SK-N-SH treated with all-trans-retinoic acid at 6 μM for 48 hours (cell line): ENCODE measurements at places on chromosomes 5 and 9.
A peak's percentile ranks its signal among the peaks of the same experiment; 100 is the strongest.

- ATAC-seq, result no peak
These were observed 28.1 kb downstream of the SLIT3 start for GRCh38 chr5:169272731-169273427.

- ATAC-seq, result peak; percentile 41; the same call in 1 of the 3 replicates
These were observed 197.6 kb downstream of the KDM4C start for GRCh38 chr9:6955251-6955921.

DNA sequence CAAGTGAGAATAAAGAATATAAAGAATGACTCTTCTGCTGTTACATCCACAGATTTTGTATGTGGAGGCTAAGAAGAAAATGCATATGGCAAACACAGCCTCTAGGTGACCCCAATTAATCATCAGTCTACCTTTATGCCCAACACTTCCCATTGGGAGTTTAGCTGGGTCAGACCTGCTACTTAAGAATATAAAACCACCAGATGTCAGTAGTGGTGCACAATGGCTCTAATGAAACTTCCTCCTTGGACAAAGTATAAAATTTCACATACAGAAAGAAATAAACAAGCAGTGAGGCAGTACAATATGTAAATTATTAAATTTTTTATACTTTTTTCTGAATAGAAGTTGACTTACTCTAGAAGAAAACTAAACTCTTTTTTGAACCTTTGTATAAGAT is 539.9 kb downstream of the BRINP1 start:
- ATAC-seq, result no peak

DNA sequence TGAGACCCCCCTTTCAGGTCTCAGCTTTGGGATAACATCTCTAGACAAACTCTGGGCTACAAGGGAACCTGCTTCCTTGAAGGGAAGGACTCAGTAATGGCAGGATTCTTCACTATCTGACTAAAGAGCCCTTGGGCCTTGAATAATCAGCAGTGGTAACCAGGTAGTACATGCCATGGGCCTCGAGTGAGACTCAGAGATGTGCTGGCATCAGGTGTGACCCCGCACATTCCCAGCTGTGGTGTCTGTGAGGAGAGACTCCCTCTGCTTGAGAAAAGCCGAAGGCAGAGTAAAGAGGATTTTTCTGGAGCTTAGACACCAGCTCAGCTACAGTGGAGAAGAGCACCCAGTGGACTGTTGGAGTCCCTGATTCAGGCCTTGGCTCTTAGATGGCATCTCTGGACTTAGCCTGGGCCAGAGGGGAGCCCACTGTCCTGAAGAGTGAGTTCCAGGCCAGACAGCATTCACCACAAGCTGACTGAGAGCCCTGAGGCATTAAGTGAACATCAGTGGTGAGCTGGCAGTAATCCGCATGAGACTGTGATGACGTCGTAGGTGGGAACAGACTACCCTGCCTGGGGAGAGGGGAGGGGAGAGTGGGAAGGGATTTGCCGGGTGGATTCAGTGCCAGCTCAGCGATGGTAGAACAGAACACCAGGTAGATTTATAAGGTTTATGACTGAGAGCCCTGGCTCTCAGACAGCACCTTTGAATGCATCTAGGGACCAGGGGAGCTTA is 5.3 kb upstream of the ZNF782 start:
- peak; percentile 47 for ATAC-seq

- no peak for ATAC-seq
These were observed 20.3 kb downstream of the QSOX2 start for GRCh38 chr9:136225366-136225747.

DNA sequence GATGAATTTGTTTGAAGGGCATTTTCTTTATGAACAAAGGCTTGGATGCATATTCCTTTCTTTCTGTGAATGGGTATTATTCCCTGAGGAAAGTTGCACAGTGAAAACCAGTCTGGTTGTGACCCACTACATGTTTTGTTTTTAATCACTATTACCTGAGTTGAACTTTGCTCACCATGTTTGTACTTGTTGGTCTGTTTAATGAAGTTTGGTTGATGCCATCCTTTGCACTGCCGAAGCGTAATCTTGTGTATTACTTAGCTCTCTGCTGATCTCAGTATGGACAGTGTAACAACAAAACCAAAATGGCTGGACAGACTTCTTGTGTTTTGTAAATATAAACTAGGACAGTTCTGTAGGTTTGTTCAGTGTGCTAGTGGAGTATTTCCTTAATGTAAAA is 38.1 kb downstream of the UGCG start:
- ATAC-seq, result no peak

DNA sequence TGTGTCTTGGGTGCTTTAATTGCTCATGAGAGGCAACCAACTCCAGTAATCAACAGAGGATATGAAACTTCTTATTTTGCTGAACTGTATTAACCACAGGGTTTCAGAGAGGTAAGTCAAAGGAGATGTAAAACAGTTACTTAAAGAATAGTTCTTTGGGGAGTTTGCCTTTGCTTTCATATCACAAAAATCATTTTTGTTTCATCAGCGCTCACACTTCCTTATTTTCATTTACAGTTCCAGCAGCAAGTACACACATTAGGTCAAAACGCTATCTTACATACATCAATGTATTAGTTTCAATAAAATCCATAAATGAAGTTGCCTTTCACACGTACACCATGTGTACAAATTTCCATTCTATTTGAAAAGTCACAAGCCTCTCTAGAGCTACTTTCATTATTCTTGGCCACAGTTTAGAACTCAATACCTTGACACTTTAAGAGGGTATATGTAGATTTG is 50.1 kb downstream of the ST8SIA4 start:
- no peak for ATAC-seq

- ATAC-seq, result peak; percentile 91
These were observed 5.5 kb upstream of the DNAJC21 start for GRCh38 chr5:34923694-34924461.

GRCh38 chr5:154367101-154367500 is 78.7 kb upstream of the SAP30L start:
- no peak for ATAC-seq

DNA sequence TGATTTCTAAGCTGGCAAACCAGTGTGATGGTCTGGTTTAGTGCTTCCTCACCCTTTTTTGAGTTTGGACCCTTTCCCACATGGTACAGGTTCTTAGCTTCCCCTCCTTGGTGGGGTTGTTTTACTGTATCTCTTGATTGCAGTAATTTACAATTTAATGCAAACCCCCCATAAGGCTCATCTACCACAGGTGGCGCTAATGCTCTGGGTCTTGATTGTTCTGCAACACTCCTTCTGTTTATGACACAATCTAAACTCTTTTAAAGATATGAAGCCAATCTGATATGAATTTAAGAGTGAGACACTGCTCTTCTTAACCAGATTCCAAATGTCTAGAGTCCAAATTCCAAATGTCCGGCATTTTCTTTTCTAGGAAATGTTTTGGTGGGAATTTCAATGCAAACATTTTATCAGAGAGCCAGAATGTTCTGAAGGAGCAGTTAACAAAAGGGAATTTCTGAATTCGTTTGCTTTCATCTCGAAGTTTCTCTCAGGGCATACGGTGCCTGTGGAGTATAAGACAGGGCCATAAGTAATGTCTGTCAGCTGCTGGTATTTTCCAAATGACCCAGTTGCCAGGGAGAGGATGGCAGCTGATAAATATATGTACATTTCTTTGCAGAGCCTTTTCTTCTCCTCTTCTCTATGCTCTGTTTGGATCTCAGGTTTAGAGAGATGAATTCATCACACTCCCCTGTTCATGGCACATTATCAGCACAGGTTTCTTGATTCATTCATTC is 246.8 kb downstream of the ARHGAP26 start:
- ATAC-seq, result peak; percentile 43; the same call in 1 of the 3 replicates

DNA sequence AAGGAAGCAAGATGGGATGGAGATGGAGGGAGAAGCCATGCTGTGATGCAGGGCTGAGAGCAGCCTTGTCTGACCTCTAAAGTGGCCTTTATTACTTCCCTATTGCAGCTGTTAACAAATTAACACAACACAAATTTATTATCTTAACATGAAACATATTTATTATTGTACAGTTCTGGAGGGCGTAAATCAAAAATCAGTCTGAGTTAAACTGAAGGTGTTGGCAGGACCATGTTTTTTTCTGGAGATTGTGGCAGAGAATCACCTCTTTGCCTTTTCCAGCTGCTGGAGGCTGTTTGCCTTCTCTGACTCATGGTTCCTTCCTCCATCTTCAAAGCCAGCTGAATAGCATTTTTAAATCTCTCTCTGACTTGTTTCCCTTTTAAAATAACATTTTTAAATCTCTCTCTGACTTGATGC is 7.2 kb upstream of the MCC start:
- ATAC-seq, result no peak

DNA sequence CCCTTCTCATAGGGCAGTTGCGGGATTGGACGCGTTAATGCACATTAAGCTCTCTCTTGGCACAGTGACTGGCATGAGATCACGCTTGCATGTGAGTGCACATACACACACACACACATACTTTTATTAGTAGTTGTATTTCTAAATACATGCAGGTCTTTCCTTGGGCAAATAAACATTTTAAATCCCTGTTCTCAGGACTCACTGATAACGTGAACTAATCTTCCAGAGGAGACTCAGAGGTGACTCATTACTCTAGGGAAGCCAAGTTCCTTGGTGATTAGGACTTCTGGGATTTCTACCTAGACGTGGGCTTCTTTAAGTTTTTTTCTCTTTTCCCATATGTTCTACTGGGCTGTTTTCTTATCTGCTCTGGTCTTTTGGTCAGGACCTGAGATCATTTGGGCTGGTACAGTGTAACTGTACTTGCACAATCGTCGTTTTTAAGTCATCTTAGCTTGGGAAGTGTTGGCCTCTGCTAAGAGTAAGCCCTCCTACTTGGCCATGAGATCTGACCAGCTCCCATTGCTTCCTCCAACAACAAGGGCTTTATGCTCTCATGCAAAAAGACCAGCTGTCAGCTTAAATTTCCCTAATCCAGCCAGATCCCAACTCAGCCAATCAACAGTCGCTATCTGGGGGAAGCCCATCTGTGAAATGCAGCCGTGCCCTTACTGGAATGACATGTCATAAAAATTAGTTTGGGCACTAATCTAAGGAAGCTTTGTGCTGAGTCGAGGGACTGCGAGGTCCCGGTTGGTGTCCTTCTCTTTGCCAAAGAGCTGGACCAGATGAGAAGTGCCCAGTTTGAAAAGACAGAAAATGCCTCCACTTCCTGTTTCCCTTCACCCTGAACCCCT is 176.4 kb upstream of the ANKRD55 start:
- ATAC-seq, result peak; percentile 67

DNA sequence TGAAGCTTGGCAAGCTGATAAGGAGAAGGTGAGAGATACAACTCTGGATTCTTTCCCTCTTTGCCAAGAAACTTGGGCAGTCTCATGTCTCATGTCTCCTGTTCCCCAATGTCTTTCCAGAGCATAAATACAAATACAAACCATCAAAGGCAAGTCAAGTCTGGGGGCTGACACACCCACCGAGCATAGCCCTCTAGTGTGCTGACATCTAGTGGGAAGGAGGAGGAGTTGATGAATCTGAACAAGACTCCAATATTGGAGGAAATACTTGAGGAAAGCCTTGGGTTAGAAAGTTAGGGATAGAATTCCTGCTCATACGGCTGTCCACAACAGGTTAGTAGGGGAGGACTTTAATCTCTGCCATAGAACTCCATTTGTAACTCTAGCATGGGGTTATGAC is 8.6 kb downstream of the MLANA start:
- no peak for ATAC-seq

DNA sequence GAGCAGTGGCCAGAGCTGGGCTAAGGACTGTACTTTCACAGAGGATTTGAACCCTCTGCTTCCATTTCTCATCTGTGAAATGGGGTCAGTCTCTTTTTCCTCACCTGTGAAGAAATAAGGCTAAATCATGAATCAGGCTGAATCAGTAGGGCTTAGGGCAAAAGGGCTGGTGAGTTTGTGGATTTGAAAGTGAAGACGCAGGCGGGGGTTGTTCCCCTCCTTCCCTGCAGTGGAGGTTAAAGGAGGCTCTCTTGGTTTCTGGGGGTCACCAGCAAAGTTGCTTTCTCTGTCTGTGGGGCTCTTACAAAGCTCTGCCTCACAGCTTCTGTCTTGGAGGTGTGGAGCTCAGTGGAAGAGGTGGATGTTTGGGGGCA is 17.6 kb upstream of the NDST1 start:
- ATAC-seq, result no peak

GRCh38 chr9:35085078-35085477 is 5.3 kb upstream of the FANCG start:
- no peak for ATAC-seq

DNA sequence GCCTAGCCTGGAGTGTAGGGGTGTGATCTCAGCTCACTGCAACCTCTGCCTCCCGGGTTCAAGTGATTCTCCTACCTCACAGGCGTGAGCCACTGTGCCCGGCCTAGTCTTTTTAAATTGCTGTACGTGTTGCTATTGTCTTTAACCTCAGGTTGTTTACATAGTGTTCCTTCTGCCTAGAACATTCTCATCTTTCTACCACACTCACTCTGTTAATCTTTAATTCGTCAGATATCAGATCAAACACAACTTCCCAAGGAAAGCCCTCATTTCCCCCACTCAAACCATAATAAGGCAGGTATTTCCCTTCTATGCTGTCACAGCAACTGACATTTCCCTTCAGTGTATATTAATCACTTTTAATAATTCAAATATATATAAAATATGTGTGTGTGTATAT is 1310.0 kb upstream of the C9orf72 start:
- no peak for ATAC-seq

DNA sequence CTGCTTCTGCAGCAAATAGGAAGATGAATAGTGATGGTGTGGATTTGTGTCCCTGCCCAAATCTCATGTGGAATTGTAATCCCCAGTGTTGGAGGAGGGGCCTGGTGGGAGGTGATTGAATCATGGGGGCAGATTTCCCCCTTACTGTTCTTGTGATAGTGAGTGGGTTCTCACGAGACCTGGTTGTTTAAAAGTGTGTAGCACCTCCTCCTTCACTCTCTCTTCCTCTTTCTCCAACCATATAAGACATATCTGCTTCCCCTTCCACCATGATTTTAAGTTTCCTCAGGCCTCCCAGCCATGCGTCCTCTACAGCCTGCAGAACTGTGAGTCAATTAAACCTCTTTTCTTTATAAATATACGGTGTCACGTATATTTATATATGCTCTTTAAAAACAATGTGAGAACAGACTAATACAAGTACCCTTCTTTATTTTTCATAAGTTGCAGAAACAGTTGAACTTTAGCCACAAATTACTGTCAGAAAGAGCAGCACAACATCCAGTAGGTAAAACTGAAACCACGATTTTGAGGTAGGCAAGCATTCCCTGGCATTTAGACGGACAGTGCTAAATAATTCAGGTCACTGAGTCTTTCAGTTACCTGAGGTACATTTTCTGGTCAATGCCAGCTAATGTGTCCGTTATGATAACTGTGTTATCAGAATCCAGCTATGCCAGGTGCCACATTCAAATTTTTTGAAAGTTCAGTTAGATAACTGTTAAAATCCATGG is 79.3 kb upstream of the SPEF2 start:
- ATAC-seq, result no peak

- ATAC-seq, result no peak
These were observed 45.8 kb downstream of the MOCS2 start for GRCh38 chr5:53063791-53064190.

GRCh38 chr9:68683433-68683832 is 21.6 kb upstream of the PIP5K1B start:
- ATAC-seq, result no peak

GRCh38 chr9:134551176-134551575 is 90.4 kb upstream of the COL5A1 start:
- ATAC-seq, result no peak

- no peak for ATAC-seq
These were observed 110.0 kb downstream of the PLPPR1 start for GRCh38 chr9:101138509-101138908.

- ATAC-seq, result no peak
These were observed 436.7 kb downstream of the CETN3 start for GRCh38 chr5:89972901-89973300.
